C1 segment of cervical spinal cord (tissue), 14 donors: ENCODE measurements at places on chromosomes 13 and 19.
A peak's percentile ranks its signal among the peaks of the same experiment; 100 is the strongest.

DNA sequence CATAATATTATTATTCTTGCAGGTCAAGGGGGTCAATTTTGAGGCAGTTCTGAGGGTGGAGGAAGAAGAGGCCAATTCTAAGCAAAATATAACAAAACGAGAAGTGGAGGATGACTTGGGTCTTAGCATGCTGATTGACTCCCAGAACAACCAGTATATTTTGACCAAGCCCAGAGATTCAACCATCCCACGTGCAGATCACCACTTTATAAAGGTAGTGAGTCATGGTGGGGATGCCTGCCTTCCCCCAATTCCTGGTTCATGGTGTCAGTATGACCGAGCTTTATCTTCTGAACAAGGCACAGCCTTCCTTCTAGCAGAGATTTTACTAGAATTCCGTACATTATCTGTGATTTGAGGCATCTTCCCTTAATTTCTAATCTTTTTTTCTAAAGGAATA, 9.4 kb upstream of the DCUN1D2 start:
- DNase-seq: no peak

DNA sequence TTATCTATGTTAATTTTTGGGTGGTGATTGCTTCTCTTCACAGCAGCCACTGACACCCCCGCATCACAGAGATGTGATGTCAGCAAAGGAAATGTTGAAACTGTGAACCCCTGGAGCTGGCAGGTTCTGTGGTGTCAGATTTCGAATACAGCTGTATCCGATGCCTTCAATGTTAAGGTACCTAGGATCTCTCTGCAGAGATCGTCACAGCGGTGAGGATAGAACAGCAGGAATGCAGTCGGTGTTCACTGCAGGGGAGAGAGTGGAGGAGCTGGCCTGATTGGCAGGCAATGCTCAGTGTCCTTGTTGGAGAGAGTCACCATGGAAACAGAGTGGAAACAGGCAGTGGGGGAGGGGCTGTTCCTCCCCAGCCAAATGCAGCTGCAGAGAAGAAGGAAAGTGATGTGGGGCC, 79.5 kb upstream of the ZNF835 start:
- DNase-seq: peak; percentile 67

DNA sequence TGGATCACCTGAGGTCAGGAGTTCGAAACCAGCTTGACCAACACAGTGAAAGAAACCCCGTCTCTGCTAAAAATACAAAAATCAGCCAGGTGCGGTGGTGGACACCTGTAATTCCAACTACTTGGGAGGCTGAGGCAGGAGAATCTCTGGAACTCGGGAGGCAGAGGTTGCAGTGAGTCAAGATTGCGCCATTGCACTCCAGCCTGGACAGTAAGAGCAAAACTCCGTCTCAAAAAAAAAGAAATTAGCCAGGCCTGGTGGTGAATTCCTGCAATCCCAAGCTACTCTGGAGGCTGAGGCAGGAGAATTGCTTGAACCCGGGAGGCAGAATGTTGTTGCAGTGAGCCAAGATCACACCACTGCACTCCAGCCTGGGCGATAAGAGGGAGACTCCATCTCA, 12.2 kb upstream of the FBXW9 start:
- DNase-seq: no peak

DNA sequence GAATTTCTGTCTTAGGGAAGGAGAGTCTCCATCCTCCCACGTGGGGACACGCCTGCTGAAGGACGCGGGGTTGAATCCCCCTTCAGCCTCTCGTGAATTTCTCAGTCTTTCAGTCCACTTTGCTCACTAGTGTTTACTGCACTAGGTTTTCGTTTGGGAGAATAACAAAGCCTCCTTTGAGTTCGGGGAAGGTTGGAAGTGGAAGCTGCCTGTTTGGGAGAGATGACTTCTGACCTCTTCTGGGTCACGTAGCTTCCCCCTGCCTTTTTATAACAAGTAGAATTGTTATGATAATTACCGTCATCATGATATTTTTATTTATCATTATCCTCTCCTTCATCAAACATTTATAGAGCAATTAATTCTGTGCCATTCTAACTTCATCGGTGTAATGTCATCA, 60.7 kb downstream of the ATP11A start:
- no peak for DNase-seq

GRCh38 chr19:54393381-54393780, 21.9 kb upstream of the TTYH1 start:
- DNase-seq: no peak

- DNase-seq: no peak
Observed at GRCh38 chr19:33522371-33522662, 726 bp upstream of the PEPD start.

- no peak for DNase-seq
Observed at GRCh38 chr13:30819136-30819888, 84.0 kb downstream of the ALOX5AP start.

DNA sequence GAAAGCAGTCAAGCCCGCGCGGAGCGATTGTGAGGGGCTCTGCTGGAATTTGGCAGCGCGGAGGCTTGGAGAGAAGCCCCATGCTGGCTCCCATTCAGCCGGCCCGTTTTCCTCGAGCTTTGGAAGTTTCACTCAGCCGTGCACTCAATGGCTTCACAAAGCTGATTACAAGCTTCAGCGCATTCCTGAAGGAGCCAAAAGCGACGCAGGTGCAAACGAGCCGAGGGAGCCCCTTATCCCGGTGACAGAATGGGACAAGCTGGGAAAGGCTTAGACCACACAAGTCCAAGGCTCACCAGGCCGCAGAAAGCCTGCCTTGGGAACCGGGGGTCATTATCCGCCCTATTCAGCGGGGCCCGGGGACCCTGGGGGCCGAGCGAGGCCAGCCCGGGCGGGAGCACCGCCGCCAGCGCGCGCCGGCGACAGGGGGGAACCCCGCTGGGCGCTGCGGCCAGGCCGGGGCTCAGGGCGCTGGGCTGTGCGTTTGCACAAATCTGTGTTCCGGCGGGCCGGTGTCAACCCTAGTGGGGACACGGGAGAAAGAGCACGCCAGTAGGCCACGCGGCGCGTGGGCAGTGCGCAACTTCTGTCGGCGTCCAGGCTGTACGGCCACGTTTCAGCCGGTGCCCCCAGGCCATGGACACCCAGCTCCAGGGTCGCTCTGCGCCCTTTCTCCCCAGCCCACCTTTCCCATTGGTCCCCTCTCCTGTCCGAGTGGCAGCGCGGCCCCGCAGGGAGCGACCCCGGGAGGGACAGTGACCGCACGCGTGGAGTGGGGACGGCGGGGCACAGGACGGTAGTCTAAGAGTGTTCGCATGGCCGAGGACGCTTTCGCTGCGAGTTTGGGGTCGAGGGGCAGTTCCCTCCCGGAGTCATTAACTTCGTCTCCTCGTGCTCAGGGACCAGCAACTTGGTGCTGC, 37.3 kb downstream of the SOX1 start:
- no peak for DNase-seq

DNA sequence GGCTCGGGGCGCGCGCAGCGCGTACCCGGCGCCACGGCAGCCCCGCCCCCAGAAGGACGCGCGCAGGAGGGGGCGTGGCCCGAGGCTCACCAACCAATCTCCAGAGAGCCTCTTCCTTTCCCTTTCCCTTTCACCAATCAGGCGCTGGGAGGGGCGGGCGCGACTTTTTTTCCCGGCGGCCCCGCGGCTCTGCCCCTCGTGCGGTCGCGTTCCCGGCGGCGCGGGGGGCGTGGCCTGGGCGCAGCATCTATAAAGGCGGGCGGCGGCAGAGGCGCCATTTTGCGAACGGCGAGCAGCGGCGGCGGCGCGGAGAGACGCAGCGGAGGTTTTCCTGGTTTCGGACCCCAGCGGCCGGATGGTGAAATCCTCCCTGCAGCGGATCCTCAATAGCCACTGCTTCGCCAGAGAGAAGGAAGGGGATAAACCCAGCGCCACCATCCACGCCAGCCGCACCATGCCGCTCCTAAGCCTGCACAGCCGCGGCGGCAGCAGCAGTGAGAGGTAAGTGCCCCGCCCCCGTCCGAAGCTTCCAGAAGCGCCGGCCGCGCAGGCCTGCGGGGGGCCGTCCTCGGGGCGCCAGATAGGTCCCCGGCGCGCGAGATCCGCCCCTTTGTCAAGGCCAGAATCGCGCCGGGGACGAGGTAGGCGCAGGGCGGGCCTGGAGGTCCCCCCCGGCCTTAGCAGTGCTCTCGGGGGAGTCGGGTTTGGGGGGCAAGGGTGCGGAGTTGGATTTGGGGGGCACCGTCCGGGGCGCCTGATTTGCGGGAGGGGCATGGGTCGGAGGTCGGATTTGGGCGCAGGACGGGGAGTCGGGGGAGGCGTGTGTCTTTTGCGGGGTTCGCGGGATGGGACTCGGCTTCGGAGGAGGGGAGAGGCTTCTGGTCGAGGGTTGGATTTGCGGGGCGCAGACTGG, 12.5 kb downstream of the PEAK3 start:
- peak; percentile 91 for DNase-seq
